Iris pigment epithelial cell (primary cell): ENCODE measurements at places on chromosomes 2 and 18.

DNA sequence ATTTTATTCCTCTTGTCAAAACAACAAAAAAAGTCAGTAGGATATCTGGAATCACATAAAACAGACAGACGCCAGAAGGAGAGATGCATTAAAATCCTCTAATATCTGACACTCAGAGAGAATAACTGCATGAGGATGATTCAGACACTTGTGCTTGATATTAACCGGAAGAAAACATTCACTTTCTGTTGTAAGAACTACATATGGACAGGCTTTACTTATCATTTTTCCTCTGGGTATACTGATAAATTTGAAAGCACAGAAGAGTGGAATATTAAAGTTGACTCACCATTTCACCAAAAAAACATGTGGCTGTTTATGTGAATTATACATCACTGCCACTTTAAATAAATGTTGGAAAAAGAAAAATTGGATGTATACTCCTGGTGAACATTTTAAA lies 589.1 kb upstream of the CDH2 start:
- DNase-seq = peak; percentile 73

DNA sequence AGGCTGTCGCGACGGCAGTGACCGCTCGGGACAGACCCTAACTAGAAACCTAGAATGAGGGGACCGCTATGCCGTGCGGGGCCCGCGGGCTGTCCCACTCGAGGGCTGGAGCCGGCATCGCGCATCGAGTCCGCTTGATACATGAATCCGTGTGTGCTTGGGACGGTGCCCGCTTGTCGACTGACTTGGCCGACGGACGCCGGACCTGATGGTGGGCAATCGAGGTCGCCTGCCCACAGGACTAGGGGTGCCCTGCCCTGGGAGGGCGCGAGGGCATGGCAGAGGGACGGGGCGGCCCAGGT lies 749 bp upstream of the PTMA start:
- DNase-seq = peak; percentile 41

DNA sequence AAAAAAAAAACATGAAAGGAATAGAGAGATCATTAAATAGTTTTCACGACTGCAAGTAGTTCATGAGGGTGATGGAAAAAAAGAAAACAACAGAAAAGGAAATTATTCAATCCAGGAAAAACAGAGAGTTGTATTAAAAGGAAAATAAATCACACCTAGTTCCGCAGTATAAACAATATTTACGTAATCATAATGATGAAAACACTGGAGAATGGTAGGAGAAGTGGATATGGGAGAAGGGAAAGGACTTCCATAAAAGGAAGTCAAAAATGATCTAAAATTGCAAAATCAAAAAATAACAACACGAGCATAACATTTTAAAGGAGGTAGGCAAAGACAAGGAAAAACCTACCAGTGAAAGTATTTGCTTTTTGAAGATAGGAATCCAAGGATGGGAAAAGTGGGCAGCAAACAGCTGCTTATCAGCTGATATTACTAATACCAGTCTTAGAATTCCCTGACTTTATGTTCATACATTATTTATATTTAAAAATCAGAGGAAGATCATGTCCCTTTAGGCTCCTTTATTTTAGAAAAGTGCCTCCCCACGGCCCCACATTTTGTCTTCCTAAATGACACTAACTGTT lies 160.8 kb downstream of the NBAS start:
- no peak for DNase-seq

DNA sequence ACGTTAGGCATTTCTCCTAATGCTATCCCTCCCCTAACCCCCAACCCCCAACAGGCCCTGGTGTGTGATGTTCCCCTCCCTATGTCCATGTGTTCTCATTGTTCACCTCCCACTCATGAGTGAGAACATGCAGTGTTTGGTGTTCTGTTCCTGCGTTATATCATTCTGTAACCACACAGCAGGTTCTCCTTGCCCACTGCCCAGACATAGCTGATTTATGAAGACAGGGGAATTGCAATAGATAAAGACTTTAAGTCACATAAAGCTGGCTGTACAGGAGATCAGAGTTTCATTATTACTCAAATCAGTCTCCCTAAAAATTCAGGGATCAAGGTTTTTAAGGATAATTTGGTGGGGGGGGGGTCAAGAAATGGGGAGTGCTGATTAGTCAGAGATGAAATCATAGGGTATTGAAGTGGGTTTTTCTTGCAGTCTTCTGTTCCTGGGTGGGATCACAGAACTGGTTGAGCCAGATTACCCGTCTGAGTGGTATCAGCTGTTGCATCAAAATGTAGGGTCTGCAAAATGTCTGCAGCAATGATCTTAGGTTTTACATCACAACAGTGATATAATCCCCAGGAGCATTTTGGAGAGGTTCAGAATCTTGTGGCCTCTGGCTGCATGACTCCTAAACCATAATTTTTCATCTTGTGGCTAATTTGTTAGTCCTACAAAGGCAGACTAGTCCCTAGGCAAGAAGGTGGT lies 392.1 kb upstream of the KCNJ3 start:
- no peak for DNase-seq

DNA sequence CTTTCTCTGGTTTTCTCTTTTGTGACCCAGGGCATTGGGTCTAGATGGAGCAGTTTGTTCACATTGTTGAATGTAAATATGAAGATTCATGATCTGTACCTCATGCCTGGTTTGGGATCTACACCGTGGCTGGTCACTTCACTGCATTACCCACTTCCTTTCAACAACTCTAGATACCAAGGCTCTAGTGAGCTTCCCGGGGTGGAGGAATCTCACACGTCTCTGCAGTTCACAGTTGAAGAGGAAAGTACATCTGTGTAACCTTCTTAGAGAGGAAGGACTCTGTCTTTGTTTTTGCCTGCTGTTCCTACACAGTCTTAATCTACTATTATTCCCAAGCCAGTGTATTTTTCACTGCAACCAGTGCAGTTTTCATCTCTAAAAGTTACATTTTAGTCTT lies 574.8 kb downstream of the MBD2 start:
- no peak for DNase-seq

DNA sequence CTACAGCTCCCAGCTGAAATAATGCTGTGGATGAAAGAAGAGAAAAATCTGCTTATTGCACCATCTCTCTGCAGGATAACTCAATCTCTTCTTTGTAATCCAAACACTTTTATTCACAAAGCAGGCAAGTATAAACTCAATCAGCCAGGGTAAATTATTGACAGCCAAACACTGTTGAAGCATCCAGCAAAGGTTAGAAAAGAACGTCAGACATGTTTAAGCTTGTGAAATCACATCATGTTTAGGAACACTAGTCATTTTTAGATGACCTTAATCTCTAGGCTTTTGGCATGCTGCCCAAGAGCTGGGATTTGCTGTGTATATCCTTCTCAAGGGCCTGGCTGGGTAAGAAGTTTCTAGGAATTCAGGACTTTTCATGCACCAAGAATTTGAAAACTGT lies 1148.1 kb upstream of the FANCL start:
- DNase-seq = peak; percentile 55
